ENCODE measurements at places on chromosomes 2 and 18.
A peak's percentile ranks its signal among the peaks of the same experiment; 100 is the strongest.

GRCh38 chr2:228545748-228546145 is 364.3 kb upstream of the SPHKAP start:
- no peak for DNase-seq

DNA sequence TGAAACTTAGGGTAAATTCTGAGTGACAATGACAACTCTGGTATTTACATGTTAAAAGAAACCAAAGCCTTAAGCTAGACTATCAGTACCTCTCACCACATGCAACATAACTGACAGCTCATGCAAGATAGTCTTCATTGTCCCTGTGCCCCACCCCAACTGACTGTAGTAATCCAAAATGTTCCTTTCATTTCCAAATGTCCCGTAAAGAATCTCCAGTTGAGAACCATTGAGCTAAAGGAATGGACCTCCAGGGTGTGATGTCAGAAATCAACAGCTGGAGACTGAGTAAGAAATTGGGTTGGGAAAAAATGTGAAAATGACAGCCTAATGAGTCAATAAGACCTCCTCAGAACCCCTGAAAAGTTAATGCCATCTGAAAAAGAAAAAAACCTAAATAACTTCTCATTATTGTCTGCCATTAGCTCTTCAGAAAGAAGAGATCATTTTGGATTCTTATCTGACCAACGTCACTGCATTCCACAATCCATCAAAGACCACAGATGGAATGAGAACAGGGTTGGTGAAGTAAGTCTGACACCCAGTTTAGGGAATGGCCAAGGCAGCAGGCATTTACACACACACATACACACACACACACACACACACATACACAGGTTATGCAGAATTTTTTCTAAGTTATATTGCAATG is 51.7 kb upstream of the ACVR2A start:
- DNase-seq: no peak

DNA sequence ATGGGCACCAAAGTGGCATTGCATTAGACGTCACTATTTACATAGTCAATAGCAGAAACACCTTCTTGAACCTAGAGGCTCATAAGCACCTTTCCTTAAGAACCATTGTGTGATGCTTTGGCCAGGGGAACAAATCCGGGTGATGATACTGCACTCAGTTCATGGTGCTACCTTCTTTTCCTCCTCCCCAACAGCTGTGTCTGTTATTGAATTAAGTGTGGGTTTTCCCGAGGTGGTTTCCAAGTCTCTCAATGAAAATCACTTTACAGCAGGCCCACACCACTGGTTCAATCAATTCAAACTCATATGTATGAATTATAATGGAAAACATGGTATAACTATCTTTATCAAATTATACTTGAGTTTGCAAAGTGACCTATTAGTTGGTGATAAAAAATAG is 9.3 kb upstream of the EFEMP1 start:
- DNase-seq: no peak

DNA sequence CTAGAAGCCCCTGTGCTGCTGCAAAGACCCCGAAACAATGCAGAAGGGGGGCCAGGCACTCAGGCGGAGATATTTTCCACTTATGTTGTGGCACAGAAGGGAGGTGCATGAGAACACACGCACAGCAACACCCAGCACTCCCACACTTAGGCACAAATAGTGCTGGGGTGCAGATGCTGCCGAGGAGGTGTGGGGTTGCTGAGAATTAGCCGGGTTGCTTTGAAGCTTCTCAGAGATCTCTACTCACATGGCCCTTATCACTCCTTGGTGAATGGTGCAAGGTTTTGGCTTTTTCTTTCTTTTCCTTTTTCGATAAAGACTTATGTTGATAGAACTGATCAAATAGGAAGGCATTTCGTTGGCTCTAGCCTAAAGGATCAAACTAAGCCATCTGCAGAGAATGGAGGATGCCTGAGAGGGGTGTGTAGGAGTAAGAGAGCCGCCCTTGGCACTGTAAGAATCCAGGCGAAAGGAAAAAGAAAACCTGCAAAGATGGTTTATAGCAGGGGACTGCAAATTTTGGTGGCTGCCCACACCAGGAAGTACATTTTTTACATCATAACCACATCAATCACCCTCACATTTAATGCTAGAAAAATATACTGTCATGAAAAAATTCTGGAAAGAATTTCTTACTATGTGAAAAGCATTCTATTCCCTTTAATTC is 27.9 kb upstream of the FHL2 start:
- DNase-seq: no peak

DNA sequence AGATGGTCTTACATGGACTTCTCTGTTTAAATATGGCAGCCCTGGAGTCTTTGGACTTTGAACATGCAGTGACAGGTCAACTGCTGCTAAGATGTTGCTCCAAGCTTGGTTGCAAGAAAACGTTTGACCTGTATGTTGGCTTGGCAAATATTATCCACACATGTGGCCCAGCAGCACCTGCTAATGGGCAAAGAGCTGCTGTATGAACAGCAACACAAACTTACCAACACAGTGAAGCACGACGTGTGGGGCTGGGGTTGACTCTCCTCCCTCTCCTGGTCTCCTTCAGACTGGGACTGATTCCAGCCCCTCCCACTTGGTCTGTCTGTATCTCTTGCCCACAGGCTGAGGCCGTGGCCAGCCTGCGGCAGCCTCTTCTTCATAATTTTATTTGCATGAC is 3.8 kb downstream of the KCNE4 start:
- no peak for DNase-seq

DNA sequence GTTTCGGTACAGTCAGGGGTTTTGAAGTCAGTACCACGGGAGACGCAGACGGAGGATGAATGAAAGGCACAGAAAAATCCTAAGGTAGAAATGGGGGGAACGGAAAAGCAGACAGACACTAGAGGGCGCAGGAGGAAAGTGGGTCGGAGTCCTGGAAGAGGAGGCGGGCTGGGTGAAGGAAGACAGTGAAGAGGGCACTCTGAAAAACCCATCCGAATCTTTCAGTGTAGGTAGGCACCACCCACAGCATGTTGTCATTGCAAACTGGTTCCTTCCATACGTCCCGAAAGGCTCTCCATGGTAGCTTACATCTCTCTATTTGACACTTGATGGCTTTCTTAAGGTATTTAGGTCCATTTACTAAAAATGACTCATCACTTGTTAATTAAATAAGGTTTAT is 18.5 kb upstream of the ZNF236 start:
- peak; percentile 65 for DNase-seq

- DNase-seq: no peak
These were observed 36.4 kb downstream of the FAM168B start for GRCh38 chr2:131056932-131057287.

- no peak for DNase-seq
These were observed 47.1 kb downstream of the KCMF1 start for GRCh38 chr2:85018049-85018447.

DNA sequence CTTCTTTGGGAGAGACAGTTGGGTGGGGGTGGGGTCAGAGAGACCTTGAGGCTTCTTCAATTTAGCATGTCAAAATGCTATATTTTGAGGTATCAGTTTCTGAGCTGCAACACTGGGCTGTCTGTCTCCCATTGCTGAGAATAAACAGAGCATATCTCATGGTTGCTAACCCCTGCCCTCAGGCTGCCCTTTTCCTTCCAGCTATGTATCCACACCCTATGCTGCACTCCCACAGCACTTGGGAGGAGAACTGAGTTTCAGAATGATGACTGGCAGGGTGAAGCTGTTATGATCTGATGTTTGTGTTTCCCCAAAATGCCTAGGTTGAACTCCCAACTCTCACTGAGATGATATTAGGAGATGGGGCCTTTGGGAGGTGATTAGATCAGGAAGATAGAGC is 794.0 kb downstream of the RNF144A start:
- no peak for DNase-seq

GRCh38 chr18:36568487-36568886 is 260.3 kb downstream of the TPGS2 start:
- DNase-seq: no peak

- no peak for DNase-seq
These were observed 19.5 kb upstream of the DARS1 start for GRCh38 chr2:136004965-136005364.

DNA sequence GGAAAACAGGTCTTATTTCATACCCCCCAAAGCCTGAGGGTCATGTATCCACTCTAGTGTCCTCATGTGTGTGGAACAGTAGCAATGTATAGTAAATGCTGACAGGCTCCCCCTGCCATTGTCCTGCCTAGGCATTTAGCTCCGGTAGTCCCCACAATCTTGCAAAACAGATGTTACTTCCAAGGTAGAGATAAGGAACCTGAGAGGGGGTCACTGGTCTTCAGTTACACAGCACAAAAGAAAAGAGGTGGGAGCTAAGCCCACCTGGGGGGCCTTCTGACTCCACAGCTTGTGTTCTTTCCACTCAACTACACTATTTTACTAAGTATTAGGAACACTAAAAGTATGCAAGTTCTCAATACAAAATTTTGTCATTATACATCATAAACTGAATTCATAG is 17.4 kb upstream of the FECH start:
- DNase-seq: no peak

DNA sequence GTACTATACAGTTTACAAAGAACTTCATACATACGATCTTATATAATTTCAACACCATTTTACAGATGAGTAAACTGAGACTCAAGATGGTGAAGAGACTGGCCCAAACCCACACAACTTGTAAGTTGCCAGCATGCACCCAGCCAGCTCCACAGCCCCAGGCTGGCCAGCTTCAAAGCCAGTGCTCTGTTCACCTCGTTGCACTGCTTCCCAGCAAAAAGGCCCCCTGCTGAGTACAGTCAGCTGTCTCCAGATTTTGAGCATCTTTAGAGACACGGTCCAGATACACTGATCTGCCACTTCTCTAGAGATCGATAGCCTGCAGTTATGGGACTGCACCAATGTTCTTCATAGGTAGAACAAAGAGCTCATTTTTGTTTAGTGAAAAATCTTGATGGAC is 257.2 kb upstream of the CHAC2 start:
- no peak for DNase-seq

DNA sequence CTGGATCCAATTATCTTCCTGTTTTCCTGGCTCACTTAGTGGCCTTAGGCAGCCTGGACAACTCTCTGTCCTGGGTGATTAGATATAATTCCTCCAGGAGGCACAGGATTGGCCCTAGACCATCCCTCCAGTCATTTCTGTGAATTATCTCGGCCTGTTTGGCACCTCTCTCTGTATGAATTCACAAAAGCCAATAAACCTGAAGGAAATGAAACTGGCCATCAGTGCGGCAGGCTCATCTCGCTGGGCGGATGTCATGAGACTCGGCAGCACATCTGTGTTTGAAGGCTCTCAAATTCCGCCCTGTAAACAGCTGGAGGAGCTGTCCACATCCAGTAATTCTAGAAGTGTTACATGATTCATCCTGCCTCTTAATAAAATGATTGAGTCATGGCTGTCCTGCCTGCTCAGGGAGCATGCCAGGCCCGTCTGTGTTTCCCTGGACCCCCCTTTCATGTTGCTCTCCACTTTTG is 38.6 kb downstream of the ACOXL start:
- no peak for DNase-seq

DNA sequence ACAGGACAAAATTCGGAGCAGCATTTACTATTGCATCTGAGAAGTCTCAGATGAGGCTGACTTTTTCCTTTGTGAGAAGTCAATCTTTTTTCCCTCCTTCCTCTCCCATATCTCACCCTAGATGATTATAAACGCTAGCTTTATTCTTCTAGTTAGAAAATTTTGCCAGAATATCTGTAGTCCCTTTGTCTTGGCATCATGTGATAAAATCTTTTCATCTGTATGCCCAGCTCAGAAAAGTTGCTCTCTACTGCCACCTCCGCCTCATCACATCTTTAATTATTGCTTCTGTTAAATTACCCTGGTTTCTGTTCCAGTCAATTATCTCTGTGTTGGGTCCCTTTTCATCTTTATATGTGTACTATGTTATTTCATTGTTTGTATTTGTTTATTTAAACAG is 210.8 kb upstream of the SLC35G4 start:
- DNase-seq: no peak

GRCh38 chr18:54392543-54393023 is 34.9 kb downstream of the C18orf54 start:
- DNase-seq: peak; percentile 31

GRCh38 chr18:35050028-35050546 is 8.9 kb downstream of the MAPRE2 start:
- DNase-seq: no peak

GRCh38 chr2:385785-386184 is 97.9 kb upstream of the ALKAL2 start:
- DNase-seq: no peak

DNA sequence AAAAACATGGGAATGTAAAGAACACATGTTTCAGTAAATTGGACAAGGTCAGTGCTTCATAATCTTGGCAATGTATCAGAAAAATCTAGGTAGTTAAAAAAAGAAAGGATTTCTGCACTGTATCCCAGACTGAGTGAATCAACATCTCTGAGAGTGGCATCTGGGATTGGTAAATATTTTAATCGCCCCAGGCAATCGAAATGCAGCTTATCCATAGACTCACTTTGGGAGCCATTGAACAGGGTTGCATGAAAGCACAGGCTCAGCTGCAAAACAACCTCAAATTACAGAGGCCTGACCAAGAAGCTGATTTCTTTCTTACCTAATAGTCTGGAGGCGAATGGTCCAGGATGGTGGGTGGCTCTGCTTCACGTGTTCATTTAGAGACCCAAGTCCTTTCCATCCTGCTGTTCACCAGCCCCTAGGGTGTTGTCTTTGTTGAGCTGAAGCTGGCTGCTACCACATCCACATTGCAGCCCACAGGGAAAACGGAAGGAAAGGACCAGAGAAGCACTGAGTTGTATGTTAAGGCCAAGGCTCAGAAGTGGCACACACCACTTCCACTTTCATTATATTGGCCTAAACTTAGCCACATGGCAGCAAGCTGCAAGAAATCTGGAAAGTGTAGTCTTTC is 59.0 kb downstream of the MOGAT1 start:
- no peak for DNase-seq

GRCh38 chr2:217934321-217935131 is 68.3 kb downstream of the TNS1 start:
- DNase-seq: no peak

DNA sequence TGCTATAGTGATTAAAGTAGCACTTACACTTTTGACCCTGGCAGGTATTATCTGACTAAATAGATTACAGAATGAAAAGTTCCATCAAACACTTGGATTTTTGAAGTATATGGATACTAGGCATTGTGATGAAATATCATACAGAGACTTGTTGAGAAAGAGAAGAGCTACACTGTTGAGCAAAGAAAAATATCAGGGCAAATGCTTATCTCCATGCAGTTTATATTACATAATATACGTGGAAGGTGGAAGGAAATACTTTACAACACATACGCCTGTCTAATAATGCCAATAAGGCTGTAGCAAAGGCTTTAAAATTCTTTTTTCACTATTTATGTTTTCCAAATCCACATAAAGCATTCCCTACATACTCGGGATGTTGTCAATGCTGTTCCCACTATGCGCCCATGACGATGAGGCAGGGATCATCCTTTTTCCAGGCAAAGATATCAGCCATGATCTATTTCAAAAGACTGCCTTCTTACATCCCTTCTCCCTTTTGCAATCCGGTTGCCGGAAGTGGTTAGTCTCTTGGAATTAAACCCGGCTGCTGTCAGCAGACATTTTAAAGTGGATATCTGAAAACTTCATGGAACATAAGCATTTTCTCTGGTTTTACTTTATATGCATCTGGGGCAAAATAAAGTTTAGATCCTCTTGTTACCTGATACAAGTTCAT is 92.6 kb upstream of the ITGA4 start:
- DNase-seq: no peak

All from stimulated activated CD4-positive, alpha-beta T cell treated with anti-CD3 and anti-CD28 coated beads, Interleukin-12 subunit alpha, Interleukin-12 subunit beta, amount 100 ng/mL, for 48 hours (primary cell).